ENCODE measurements at places on chromosomes 2 and 18. TPM values are rescaled to one million over a fixed set of nuclear protein-coding genes. Genes with fewer than 3 reads are reported as not detected.

DNA sequence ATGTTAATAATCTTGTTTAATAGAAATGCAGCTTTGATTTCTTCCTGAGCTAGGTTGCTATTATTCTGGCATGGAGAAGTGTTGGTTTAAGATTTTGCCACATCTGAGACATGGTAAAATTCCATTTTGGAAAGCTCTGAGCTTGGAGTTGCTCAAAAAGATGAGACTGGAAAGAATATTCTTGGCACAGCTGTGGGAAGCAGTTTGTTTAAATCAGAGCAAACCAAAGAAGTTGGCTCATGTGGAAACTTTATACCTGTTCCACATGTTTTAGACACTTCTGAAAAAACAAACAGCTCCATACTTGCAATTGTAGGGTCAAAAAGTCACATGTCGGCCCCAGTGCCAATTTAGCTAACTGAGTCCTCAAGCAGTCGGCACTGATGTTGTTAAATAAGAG lies 116.6 kb downstream of the SLC4A3 start:
- no peaks in the 10 kb centered on the region for H3K36me3 ChIP-seq
- no peak overlapping the region for H3K4me3 ChIP-seq
- DNase-seq = no peak

- DNase-seq = no peak
- peaks cover 37% of the 10 kb centered on the region for H3K4me1 ChIP-seq
- peaks cover 28% of the 10 kb centered on the region for H3K36me3 ChIP-seq
- no peak overlapping the region for H3K27ac ChIP-seq
Observed at GRCh38 chr2:100577777-100578176, 15.0 kb downstream of the PDCL3 start.

DNA sequence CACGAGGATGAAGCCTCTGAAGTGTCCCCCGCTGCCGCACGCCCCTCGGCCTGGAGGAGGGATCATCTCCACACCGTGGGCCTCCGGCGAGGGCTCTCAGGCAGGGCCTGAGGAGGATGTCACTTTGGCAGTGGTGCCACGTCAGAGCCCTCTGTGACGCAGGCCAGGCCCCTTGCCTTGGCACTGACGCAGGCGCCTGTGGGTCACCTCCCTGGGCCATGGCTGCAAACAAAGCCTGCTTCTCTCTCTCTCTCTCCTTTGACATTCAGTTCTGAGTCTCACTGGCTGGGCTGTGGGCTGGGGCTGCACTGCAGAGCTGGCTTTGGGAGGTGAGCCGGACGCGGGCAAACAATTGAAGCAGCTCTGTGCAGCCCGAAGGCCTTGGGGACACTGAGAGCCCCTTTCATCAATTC lies 273.7 kb downstream of the TWIST2 start:
- no peak for DNase-seq
- no peak overlapping the region for H3K4me3 ChIP-seq
- H3K36me3 ChIP-seq = peaks cover 35% of the 10 kb centered on the region
- H3K27ac ChIP-seq = no peak overlapping the region

GRCh38 chr18:75090336-75090735 lies 118.6 kb downstream of the PTGR3 start:
- H3K36me3 ChIP-seq = no peaks in the 10 kb centered on the region
- DNase-seq = no peak
- H3K27ac ChIP-seq = no peak overlapping the region
- no peaks in the 10 kb centered on the region for H3K27me3 ChIP-seq

NEUROD1 gene
- total RNA-seq = not detected

- DNase-seq = no peak
- H3K27ac ChIP-seq = no peak overlapping the region
- H3K36me3 ChIP-seq = no peaks in the 10 kb centered on the region
- H3K27me3 ChIP-seq = no peaks in the 10 kb centered on the region
- no peak overlapping the region for H3K4me3 ChIP-seq
- no peaks in the 10 kb centered on the region for H3K4me1 ChIP-seq
Observed at GRCh38 chr2:102094917-102095316, 47.6 kb upstream of the IL1R1 start.

DNA sequence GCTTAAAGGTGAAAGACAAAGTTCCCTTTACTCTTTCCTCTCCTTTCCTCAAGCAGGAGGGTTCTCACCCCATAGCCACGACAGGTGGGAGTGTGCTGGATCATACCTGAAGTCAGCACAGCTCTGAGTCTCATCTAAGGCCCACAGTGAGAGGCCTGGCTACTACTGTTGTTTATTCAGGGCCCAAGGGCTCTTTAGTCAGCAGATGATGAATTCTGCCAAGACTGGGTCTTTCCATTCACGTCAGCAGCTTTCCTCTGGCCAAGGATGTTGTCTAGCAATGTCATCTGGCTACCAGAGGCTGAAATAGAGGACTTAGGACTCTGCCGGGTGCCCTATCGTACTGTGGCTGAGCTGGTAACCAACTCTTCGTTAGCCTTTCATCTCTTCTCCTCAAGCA lies 308.4 kb upstream of the THUMPD2 start:
- no peak for DNase-seq
- H3K4me1 ChIP-seq = no peaks in the 10 kb centered on the region
- no peak overlapping the region for H3K4me3 ChIP-seq
- H3K27ac ChIP-seq = no peak overlapping the region
- H3K36me3 ChIP-seq = no peaks in the 10 kb centered on the region

DNA sequence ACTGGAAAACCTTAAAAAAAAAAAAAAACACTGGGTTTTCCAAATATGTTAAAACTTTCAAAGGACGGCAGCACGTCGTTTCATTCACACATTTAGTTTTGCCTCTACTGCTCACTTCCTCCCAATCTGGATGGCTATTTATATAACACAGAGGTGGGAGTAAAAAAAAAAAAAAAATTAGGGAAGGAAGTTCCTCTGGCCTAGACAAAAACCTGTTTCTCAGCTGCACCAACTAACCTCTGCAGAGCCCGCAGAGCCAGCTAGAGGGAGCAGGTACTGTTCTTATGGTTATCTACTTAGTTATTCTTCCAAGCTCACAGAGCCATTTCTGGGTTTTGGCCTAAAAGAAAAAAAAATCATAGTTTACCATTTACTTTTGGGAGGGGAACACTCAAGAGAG lies 28.1 kb downstream of the SLC1A4 start:
- no peaks in the 10 kb centered on the region for H3K4me1 ChIP-seq
- DNase-seq = no peak
- H3K36me3 ChIP-seq = peaks cover 9% of the 10 kb centered on the region
- H3K4me3 ChIP-seq = no peak overlapping the region
- H3K27me3 ChIP-seq = no peaks in the 10 kb centered on the region
- H3K27ac ChIP-seq = no peak overlapping the region

DLX2 gene
- not detected for total RNA-seq

CYP26B1 gene
- total RNA-seq = 0.05 TPM

TTC27 gene
- 17.6 TPM for total RNA-seq

GRCh38 chr2:236877972-236878371 lies 207.7 kb upstream of the COPS8 start:
- H3K36me3 ChIP-seq = no peaks in the 10 kb centered on the region
- H3K27me3 ChIP-seq = no peaks in the 10 kb centered on the region
- H3K4me1 ChIP-seq = no peaks in the 10 kb centered on the region

GRCh38 chr2:238784671-238785527 lies 63.0 kb upstream of the TWIST2 start:
- H3K36me3 ChIP-seq = no peaks in the 10 kb centered on the region
- peaks cover 2% of the 10 kb centered on the region for H3K4me1 ChIP-seq
- peak; percentile 38 for DNase-seq
- no peak overlapping the region for H3K4me3 ChIP-seq
- no peaks in the 10 kb centered on the region for H3K27me3 ChIP-seq

GRCh38 chr18:39942702-39943101 lies 2012.3 kb upstream of the PIK3C3 start:
- no peaks in the 10 kb centered on the region for H3K4me1 ChIP-seq
- DNase-seq = no peak
- H3K36me3 ChIP-seq = no peaks in the 10 kb centered on the region
- no peak overlapping the region for H3K27ac ChIP-seq
- H3K4me3 ChIP-seq = no peak overlapping the region
- H3K27me3 ChIP-seq = no peaks in the 10 kb centered on the region

GRCh38 chr18:10315522-10315921 lies 138.9 kb upstream of the APCDD1 start:
- H3K36me3 ChIP-seq = no peaks in the 10 kb centered on the region
- DNase-seq = no peak
- no peaks in the 10 kb centered on the region for H3K4me1 ChIP-seq
- no peaks in the 10 kb centered on the region for H3K27me3 ChIP-seq
- no peak overlapping the region for H3K4me3 ChIP-seq

- no peak overlapping the region for H3K27ac ChIP-seq
- no peaks in the 10 kb centered on the region for H3K36me3 ChIP-seq
- no peak overlapping the region for H3K4me3 ChIP-seq
- no peak for DNase-seq
- no peaks in the 10 kb centered on the region for H3K27me3 ChIP-seq
Observed at GRCh38 chr2:159561242-159561641, 55.1 kb downstream of the BAZ2B start.

PDE11A gene
- not detected for total RNA-seq

DNA sequence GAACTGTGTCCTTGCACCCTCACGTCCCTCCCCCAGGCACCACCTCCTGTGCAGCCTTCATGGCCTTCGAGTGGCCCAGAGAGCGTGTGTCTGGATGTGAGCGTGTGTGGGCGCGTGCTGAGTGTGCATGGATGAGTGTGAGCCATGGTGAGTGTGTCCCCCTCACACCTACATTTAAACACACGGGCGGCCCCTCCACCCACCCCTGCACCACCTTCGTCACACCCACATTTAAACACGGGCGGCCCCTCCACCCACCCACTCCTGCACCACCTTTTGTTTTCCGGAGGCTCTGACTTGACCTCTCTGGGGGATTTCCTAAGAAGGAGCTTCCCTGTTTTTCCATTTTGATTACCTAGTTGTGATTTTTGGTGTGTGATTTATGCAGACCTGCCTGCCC lies 17.8 kb downstream of the DTYMK start:
- H3K4me3 ChIP-seq = no peak overlapping the region
- H3K36me3 ChIP-seq = peaks cover 45% of the 10 kb centered on the region
- H3K4me1 ChIP-seq = peaks cover 4% of the 10 kb centered on the region
- no peaks in the 10 kb centered on the region for H3K27me3 ChIP-seq
- H3K27ac ChIP-seq = no peak overlapping the region
- DNase-seq = no peak

DNA sequence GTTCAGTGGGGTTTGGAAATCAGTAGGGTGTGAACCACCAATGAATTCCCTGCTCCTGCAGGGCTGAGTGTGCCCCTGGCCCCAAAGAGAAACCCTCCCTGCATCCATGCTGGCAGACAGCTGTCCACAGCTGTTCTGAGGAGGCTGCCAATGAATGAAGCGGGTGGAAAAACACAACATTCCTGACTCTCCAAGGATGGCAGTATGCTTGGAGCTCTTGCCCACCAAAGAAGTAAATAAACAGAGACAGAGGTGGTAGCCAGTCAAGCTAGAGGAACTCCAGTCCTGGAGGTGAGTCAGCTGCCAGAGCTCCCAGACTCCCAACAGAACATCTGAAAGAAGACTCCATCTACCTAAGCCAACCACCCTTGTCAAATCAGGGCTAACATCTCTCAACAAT lies 6.2 kb downstream of the ZBTB7C start:
- H3K4me3 ChIP-seq = no peak overlapping the region
- H3K27ac ChIP-seq = no peak overlapping the region
- no peak for DNase-seq
- H3K36me3 ChIP-seq = no peaks in the 10 kb centered on the region
- peaks cover 9% of the 10 kb centered on the region for H3K4me1 ChIP-seq

NT5DC4 gene
- total RNA-seq = not detected

GRCh38 chr2:22110244-22110651 lies 986.5 kb downstream of the TDRD15 start:
- no peak overlapping the region for H3K27ac ChIP-seq
- H3K36me3 ChIP-seq = no peaks in the 10 kb centered on the region
- no peaks in the 10 kb centered on the region for H3K27me3 ChIP-seq
- no peak for DNase-seq
- no peaks in the 10 kb centered on the region for H3K4me1 ChIP-seq
- H3K4me3 ChIP-seq = no peak overlapping the region

AQP4 gene
- not detected for total RNA-seq

CYP1B1 gene
- 0.17 TPM for total RNA-seq

PRKRA gene
- total RNA-seq = 120 TPM

GRCh38 chr2:39867268-39867667 lies 88.2 kb upstream of the THUMPD2 start:
- no peaks in the 10 kb centered on the region for H3K27me3 ChIP-seq
- no peaks in the 10 kb centered on the region for H3K4me1 ChIP-seq
- no peak overlapping the region for H3K27ac ChIP-seq
- no peaks in the 10 kb centered on the region for H3K36me3 ChIP-seq
- no peak for DNase-seq

GRCh38 chr2:68341583-68341982 lies 21.8 kb upstream of the CNRIP1 start:
- H3K4me3 ChIP-seq = no peak overlapping the region
- peaks cover 14% of the 10 kb centered on the region for H3K27me3 ChIP-seq
- no peak for DNase-seq
- no peak overlapping the region for H3K27ac ChIP-seq

DNA sequence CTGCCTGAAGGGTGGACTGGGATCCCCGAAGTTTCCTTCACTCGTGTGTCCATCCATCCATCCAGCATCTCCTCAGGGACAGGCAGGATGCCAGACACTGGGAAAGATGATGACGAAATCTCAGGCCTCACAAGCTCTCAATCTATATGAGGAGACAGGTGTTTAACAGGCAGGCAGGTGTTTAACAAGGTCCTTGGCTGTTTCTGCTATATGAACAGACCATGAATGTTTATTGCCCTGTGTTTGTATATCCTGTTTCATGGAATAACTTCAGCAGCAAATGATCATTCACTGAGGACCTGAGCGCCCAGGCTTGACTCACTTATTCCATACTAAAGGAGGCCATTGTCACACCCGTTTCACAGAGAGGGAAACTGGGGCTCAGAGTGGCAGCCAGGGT lies 685.8 kb upstream of the HS6ST1 start:
- no peaks in the 10 kb centered on the region for H3K4me1 ChIP-seq
- no peak for DNase-seq
- H3K4me3 ChIP-seq = no peak overlapping the region
- no peaks in the 10 kb centered on the region for H3K27me3 ChIP-seq

DNA sequence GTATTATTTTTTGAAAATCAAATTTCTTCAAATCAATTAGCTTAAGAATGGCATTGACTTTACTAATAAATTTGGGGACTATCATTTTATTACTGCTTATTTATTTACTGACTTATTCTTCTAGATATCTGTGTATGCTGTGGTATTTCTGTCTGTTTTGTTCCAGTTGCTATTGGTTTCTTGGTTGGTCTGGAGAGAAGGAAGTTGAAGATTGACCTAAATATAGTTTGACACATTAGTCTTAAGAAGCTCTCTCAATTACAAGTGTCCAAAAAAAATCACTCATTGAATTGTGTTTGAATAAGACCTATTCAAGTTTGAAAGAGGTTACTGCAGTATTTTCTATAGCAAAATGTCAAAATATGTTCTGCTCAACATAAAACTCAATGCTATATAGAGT lies 153.3 kb upstream of the KYNU start:
- H3K36me3 ChIP-seq = no peaks in the 10 kb centered on the region
- no peak overlapping the region for H3K27ac ChIP-seq
- no peaks in the 10 kb centered on the region for H3K27me3 ChIP-seq

GRCh38 chr2:171287036-171287571 lies 126.4 kb upstream of the TLK1 start:
- no peaks in the 10 kb centered on the region for H3K27me3 ChIP-seq
- no peaks in the 10 kb centered on the region for H3K36me3 ChIP-seq

Data from CD4-positive, alpha-beta T cell (primary cell).